LHCN-M2 (cell line): ENCODE measurements at places on chromosomes 7 and 10. TPM values are rescaled to one million over a fixed set of nuclear protein-coding genes. Genes with fewer than 3 reads are reported as not detected.

- DNase-seq: peak; percentile 94
These were observed 77.8 kb downstream of the NAMPT start for GRCh38 chr7:106206826-106207541.

DNA sequence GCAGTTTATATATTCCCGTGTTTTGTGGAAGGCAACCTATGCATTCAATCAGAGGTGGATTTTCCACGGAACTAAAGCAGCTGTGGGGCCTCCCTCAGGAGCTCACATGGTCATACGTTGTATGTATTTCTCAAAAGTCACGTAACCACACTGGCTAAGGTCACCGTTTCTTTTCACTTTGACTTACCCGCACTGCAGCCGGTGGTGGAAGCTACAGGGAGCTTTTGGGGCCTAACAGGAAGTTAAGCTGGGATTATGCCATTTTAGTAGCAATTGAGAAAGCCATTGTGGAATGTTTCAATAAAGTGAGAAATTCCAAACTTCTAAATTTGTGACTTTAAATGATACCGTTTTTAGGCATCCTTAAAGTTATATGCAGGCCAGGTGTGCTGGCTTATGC, 111.2 kb upstream of the KLF6 start:
- DNase-seq: no peak

- peak; percentile 72 for DNase-seq
These were observed 13.7 kb downstream of the SRGN start for GRCh38 chr10:69101451-69102095.

DNA sequence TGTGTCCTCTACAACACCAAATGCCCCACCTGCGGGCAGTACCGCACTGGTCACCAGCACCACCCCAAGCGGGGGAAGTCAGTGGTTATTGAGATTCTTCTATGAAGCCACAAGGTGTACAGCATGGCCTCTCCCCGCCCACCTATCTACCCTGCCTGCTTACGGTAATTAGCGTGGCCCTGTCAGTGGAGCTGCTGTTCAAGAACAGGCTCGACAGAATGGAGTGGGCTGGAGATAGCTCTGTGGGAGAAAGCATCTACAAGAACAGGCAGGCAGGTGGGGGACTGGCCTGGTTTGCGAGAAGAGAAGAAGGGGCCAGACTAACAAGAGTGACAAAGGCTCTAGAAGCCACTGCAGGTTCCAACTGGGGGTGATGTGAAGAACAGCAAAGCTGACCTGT, 108.3 kb downstream of the RNF216 start:
- DNase-seq: no peak

- DNase-seq: no peak
These were observed 553.5 kb upstream of the C7orf33 start for GRCh38 chr7:148037044-148037443.

- DNase-seq: peak; percentile 20
These were observed 670 bp upstream of the RBM33 start for GRCh38 chr7:155643804-155644177.

- no peak for DNase-seq
These were observed 20.4 kb downstream of the GIMAP4 start for GRCh38 chr7:150587551-150587950.

GRCh38 chr10:115049960-115050359, 43.2 kb upstream of the ATRNL1 start:
- DNase-seq: peak; percentile 30

- no peak for DNase-seq
These were observed 2.5 kb downstream of the TMEM178B start for GRCh38 chr7:141076377-141076776.

DNA sequence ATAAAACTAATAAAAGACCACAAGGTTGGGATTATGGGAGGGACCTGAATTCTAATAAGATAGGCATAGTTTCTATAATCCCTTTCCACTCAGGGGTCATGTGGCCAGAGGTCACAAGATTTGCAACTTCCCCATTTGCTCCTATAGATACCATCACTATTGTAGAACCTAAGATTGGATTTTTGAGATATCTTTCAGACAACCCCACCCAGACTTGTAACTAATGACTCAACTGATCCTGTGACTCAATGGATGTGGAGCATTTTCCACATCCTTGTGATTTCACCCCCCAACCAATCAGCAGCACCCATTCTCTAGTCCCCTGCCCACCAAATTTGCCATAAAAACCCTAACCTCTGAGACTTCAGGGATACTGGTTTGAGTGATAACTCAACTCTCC, 51.9 kb upstream of the PIK3AP1 start:
- no peak for DNase-seq

- no peak for DNase-seq
These were observed 22.6 kb downstream of the CDK1 start for GRCh38 chr10:60800918-60801317.

- DNase-seq: no peak
These were observed 201.6 kb downstream of the SH2D4B start for GRCh38 chr10:80739328-80739727.

DNA sequence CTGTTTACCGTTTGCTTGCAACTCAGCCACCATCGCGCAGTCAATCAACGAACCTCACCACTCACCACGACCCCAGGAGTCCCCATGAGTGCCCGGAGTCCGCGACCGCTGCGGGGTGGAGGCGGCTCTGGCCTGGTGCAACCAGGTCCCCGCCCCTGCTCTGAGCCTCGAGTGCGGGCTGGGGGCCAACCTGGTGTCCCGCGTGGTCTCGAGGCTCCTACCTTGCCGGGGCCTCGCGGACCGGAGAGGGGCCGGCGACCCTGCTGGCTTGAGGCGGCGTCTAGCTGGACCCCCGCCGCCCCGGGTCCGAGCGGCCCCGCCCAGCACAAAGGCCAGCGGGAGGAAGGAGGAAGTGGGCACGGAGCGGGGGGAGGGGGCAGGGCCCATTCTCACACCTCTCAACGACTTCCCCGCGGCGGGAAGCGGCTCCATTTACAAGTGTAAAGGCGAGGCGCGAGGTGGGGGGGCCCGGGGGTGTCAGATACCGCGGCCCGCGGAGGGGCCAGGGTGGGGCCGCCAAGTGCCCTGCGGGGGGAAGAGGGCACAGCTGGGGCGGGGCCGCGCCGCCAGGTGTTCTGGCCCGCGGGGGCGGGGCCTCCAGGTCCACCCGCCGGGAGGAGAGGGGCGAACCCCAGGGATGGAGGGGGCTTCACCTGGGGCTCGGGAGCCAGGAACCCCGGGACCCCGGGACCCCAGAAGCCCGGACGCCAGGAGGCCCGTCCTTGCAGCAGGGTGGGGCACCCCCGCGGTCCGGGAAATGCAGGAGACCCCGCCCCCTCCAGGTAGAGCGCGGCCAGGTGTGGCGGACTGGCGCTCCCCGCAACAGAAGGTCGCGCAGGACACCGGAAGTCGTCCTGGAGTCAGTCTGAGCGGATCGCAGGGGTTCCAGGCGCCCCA, 8.6 kb downstream of the CTBP2 start:
- no peak for DNase-seq

DNA sequence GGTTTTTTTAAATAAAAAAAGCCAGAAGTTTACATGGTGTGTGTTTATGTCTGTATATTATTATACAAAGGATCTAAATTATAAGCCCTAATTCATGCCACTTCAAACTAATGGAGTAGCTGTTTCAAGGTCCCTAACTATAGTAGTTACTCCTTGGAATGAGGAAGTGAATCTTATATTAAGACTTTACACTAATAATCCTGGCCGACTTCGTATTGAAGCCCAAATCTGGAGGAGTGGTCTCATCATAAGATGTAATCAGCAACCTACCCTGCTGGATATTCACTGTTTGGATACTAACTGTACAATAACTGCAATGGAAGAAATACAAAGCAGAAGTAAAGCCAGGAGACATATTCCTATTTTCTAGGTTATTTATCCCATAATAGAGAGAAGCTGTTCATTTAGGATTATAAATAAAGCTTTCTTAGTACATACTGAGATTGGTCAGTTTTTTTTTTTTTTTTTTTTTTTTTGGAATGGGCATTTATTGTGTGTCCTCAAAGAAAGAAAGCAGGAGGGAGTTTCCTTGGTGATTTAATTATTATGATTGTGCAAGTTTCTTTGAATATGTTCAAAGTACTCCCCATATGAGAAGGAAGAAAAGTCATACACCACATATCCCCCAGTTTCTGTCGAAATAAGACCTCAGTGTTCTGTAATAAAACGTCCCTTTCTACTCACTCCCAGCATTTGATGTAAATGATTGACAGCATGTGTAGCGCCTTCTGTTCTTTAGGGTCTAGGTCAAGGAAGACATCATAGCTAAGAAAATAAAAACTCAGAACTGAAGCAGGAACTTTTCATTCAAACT, 397.8 kb downstream of the EXOC4 start:
- no peak for DNase-seq

DNA sequence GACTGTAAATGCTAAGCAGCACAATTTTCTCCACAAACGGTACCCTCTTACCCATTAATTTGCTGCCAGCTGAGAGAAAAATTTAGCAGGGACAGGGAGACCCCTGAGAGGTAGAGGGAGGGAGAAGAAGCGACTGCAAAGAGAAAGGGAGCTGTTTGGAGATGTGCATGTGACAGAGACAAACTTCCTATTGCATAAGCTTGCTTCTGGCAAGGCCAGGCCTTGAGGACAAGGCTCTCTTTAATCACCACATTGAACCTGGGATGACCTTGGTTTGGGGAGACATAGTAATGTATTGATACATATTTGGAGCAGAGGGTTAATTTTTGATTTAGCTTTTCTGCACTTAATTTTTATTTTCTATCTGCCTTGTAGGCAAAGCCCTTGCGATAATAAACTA, 31.1 kb upstream of the HIBADH start:
- DNase-seq: no peak

GRCh38 chr10:91378061-91378460, 32.1 kb upstream of the HECTD2 start:
- no peak for DNase-seq

GRCh38 chr7:30871655-30872054, 40.0 kb upstream of the AQP1 start:
- no peak for DNase-seq

DNA sequence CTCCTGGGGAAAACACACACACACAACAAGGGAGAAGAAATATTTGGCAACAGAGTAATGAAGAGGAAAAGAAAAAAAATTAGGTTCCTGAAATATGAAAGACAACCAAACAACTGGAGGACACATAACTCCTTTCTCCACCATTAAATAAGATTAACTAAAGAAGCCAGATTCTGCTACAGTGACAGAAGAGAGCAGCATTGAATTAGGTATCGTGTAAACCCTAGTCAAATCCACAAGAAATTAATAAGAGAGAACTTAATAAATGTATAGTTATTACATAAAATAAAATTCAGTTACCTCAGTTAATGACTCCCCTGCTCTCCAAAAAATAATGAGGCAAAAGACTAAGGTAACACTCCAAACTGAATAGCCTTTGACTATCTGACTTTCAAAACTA, 306.7 kb downstream of the CRPPA start:
- DNase-seq: peak; percentile 48

GRCh38 chr7:87510411-87510875, 35.0 kb upstream of the ABCB4 start:
- DNase-seq: no peak

DNA sequence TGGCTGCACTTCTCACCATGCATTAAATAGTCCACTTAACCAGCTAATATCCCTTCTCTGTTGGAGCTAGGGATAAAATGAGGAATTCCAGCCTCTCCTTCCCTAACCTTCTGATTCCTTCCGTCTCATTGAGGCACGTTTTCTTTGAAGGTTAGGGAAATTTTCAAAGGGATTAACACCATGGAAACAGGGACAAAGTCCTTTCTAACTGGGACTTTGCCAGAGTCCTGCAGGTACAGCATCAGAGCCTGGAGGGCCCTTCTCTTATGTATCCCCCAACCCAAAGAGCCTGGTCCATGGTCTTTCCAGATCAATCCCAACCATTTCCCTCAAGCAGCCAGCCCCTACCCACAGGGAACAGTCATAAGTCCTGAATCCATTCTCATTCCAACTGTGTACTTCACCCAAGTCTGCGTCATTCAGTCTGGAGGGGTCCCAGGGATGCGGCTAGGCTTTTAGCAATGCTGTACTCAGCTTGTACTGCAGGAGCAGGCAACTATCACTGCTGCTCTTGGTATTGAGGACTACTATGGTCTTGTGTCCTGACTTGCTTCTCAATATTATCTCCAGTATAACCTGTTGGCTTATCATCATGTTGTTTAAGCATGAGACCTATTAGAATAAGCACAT, 34.6 kb upstream of the CROT start:
- no peak for DNase-seq

- no peak for DNase-seq
These were observed 508.0 kb upstream of the MGMT start for GRCh38 chr10:128958834-128959690.

- no peak for DNase-seq
These were observed 25.5 kb upstream of the SLIT1 start for GRCh38 chr10:97211229-97211628.

- peak; percentile 7 for DNase-seq
These were observed 481.4 kb downstream of the NEBL start for GRCh38 chr10:20415684-20416083.

DNA sequence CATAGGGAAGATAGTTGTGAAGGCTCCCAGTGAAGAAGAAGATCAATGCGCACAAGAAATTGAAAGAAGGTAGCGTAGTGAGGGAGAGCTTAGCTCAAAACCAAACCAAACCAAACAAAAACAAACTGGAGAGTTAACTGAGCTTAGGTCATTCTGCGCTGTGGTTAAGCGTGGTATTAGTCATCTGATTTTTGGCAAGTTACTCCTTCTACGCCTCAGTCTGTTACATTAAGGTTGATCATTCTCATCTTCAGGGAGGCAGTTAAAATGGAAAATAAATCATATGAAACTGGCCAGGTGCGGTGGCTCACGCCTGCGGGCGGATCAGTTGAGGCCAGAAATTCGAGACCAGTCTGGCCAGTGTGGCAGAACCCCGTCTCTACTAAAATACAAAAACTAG, 259.7 kb downstream of the EXOC4 start:
- peak; percentile 97 for DNase-seq

GRCh38 chr10:116146372-116147140, 126.5 kb downstream of the GFRA1 start:
- DNase-seq: peak; percentile 19

- peak; percentile 83 for DNase-seq
These were observed 47.1 kb upstream of the UCN3 start for GRCh38 chr10:5317547-5318107.

The PPP1R17 gene
- 0.06 TPM in 1 of 2 replicates, not detected in the other for total RNA-seq

The ODAD2 gene
- total RNA-seq: 0.06 and 0.52 TPM in 2 replicates

The AMPH gene
- total RNA-seq: 0.06 and 0.19 TPM in 2 replicates

The RAB19 gene
- not detected in 2 replicates for total RNA-seq

The JCAD gene
- 12.1 and 12.8 TPM in 2 replicates for total RNA-seq

The CLDN4 gene
- total RNA-seq: 0.17 and 0.19 TPM in 2 replicates

The KMT2C gene
- 21.6 and 24.5 TPM in 2 replicates for total RNA-seq

The OLAH gene
- 0.69 and 2.6 TPM in 2 replicates for total RNA-seq

The PDLIM1 gene
- 5.1 and 6.3 TPM in 2 replicates for total RNA-seq

The POT1 gene
- 28.9 and 31.2 TPM in 2 replicates for total RNA-seq
